Midbrain (tissue), 1 donor: ENCODE measurements at places on chromosomes 5 and 9.

GRCh38 chr5:35939639-35940038 is 1.2 kb upstream of the CAPSL start:
- DNase-seq: no peak

GRCh38 chr9:96514108-96514799 is 64.3 kb downstream of the HABP4 start:
- no peak for DNase-seq

GRCh38 chr9:129816501-129817435 is 7.2 kb downstream of the TOR1A start:
- no peak for DNase-seq

- no peak for DNase-seq
These were observed 161.5 kb upstream of the CDKN2B start for GRCh38 chr9:22170556-22170955.

- no peak for DNase-seq
These were observed 6.6 kb upstream of the PCSK1 start for GRCh38 chr5:96439477-96440184.

- no peak for DNase-seq
These were observed 1857.8 kb upstream of the WWC1 start for GRCh38 chr5:166433679-166434078.

DNA sequence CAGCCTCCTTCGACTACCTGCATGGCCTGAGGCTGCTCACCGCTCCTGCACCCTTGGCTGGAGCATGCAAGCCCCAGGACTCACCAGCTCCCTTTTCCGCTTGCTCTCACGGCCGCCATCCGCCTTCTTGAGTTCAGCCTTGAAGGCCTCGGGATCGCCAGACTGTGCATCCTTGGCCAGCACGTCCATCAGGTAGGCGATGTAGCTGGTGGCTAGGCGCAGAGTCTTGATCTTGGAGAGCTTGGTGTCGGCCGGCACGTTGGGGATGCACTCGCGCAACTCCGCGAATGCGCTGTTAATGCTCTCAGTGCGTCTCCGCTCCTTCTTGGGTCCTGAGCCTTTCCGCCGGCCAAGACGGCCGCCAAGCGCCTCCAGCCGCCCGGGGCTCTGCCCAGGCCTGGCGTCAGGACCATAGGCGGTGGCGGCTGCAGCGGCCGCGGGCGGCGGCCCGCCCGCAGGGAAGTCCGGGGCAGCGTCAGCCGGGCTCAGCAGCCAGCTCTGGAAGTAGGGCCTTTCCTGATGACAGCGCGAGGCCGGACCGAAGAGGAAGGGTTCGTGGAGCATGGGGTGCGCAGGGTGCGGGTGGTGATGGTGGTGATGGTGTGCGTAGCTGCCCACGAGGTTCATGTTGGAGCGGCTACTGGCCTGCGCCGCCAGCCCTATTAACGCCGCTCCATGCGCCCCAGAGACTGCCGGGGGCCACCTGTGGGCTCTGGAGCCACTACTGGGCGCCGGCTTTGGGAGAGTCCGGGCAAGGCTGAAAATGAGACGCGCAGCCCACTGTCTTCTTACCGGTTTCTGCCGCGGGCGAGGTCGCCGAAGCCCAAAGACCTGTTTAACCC is 424 bp downstream of the HAND1 start:
- DNase-seq: no peak

DNA sequence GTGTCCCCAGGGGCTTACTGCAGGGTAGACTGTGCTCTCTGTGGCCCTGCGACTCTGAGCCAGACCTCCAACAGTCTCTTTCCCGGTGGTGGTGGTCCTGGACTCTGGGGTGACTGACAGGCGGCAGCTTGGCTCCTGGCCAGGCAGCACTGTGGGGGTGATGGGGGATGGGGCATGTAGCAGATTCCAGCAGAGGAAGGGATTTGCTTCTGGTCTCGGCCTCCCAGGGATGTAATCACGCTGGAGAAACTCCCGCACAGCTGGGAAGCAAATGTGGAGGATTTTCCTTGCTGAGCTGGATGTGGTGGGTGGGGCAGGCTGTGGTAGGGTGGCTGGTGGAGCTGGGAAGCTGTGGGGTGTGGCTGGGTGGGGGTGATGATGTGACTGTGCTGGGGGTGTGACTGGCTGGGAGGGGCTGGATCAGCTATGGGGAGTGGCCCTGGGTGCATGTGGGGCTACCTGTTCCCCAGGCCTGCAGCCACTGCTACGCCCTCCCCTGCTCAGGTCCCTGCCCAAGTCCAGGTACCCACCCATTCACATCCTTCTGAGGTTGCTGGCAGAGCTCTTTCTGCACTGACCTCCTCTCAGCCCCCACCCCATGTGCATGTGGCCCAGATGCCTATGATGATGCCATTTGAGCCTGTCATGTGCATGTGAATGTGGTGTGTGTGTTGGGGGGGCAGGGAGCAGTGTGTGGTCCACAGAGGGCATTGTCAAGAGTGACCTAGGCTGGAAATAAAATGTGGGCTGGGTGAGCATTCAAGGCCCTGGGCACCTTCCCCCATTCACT is 3.8 kb downstream of the NDST1 start:
- no peak for DNase-seq

GRCh38 chr5:93044859-93045666 is 536.0 kb downstream of the NR2F1-AS1 start:
- no peak for DNase-seq

DNA sequence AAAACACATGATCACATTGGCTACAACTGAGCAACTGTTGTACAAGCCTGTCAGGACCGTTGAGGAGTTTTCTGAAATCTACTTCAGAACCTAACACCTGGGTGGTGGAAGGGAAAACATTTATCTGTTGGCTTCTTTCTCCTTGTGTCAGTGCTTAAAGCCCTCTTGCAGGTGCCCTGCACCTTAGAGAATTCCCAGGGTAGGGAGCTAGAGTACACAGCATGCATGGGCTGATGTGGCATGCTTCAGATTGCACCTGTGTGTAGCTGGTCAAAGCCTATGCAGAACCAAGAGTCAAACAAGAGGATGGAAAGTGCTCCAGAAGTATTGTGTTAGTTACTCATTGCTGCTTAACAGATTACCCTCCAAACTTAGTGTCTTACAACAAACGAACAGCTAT is 33.6 kb upstream of the ZBED3 start:
- DNase-seq: no peak

DNA sequence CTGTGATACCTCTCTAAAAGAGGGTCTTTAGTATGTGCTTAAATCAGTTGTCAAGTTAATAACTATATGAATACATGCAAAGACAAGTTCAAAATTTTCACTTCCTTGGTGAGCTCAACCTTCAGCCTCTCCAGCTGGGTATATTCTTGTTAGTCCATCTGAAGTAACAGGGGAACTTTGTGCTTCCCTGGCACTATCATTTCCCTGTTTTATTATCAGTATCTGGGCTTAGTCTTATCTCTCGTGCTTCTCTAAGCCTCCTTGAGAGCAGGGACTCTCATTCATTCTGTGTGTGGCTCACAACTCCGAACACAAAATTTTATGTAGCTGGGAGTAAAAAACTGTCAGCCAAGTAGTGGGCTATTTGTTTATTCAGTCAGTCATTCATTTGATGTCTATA is 175.9 kb upstream of the MAP3K1 start:
- DNase-seq: no peak

DNA sequence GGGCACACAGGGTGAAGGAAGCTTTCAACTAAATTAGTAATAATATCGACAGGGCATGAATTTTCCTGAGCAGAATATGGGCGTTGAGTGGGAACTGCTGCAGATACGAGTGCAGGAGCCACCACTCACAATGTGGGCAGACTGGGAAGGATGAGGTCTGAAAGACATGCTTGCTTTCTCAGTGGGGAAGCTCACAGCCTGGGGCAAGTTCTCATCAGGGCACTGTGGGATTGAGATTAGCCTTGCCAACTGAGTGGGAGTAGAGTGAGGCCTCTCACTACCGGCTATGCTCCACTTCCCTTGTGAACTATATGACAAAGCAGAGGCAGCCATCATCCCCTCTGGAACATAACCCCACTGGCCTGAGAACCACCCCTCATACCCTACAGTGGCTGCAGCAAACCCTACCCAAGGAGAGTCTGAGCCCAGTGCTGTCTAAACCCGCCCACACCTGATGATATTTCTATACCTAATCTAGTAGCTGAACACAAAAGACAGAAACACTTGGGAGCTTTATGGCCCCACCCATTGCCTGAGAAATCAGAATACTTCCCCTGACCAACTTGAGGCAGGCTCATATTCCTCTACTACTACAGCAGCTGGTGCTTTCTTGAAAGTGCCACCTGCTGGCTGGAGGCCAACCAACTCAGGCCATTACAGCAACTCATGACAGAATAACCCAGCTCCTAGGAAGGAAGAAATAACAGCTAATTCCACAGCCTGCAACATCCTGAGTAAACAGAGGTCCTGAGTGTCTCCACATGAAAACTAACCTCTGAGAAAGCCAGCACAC is 173.7 kb upstream of the SPEF2 start:
- no peak for DNase-seq

DNA sequence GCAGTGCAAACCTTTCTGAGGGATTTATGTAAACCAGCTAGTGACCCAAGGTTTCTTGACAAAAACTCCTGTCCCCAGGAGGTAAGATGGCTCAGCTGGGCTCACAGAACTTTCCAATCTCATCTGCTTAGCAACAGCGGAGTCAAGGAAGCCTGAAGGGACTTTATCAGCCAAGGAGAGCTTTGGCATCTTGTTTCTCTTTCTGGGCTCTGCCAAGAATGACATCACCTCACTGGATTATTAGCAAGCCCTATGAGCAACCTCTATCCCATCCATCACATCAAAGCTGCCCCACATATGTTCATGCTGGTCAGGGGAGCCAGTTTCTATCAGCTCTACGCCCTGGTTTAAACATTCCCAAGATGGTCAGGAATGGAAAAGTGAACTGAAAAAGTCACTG is 461.3 kb downstream of the ENC1 start:
- no peak for DNase-seq

- DNase-seq: no peak
These were observed 197.0 kb downstream of the MCTP1 start for GRCh38 chr5:95087816-95088317.
